ENCODE measurements at places on chromosomes 13 and 19.
A peak's percentile ranks its signal among the peaks of the same experiment; 100 is the strongest.

- DNase-seq, result no peak
Measured at GRCh38 chr13:42747399-42747873, 33.9 kb upstream of the FAM216B start.

DNA sequence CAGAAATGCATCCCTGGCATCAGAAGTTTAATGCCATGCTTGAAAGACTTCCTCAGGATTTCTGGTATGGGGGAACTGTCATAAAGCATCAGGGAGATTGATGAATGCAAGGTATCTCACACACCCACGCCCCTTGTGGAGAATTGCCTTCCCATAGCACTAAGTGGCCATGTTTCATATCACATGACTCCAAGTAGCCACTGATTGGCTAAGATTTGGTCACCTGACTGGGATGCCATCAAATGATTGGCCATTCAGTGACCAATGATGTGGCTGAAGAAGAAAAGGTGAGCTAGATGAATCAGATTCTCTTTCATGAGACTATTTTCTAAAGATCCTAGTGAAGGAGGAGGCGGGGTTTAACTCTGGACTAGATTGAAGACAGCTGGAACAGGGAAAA is 7.3 kb downstream of the KLK8 start:
- DNase-seq, result no peak

DNA sequence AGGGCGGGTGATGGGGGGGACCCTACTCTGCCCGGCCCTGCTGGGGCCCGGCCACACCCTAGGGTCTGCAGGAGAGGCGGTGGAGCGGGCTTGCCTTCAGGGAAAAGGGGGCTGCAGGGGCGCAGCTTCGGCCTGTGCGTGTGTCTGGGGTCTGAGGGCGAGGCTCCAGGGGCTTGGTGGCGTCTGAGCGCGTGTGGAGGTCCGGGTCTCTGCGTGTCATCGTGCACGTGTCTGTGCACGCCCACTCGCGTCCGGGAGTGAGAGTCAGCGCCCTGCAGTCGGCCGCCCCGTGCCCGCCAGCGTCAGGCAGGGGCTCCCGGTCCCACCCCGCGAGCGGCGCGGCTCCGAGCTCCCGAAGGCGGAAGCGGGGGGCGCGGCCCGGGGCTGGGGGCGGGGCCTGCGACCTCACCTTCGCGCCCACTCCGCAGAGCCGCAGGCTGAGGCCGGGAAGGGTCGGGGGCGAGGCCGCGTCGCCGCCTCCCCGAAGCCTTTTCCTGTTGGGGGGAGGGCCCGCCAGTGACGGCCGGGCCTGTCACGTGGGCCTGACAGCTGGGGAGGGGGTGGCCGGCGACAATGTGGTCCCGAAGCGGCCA is at the start of gene ARHGAP45:
TSS of gene ARHGAP45 (plus strand) at position 420 of the 593 bp plus-strand sequence. CDS start 239 bp downstream, outside the sequence.
- DNase-seq, result no peak

DNA sequence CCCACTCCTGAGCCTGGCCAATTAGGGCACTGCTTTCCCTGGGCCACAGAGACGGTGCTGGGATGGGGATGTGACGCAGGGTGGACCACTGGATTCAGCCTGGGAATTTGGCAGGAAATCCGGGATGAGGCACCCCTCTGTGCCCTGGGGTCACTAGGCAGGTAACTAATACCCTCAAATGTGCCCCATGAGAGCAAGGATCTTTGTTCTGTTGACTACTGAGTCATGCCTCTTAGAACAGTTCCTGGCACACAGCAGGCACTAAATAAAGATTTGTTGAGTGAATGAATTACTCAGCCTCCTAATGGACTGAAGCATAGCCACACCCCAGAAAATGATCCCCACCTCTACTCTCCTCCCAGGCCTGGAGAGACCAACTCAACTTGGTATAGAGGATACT is 15.9 kb downstream of the OPA3 start:
- DNase-seq, result no peak

- DNase-seq, result peak; percentile 45
Measured at GRCh38 chr13:31160857-31161556, 697 bp downstream of the HSPH1 start.

- no peak for DNase-seq
Measured at GRCh38 chr13:61149331-61149730, 266.3 kb downstream of the PCDH20 start.

GRCh38 chr13:41788552-41788951 is 172.4 kb downstream of the VWA8 start:
- DNase-seq, result no peak

GRCh38 chr13:112868308-112868707 is 100.7 kb upstream of the MCF2L start:
- DNase-seq, result no peak

GRCh38 chr19:17687141-17687856 is 855 bp downstream of the UNC13A start:
- peak; percentile 59 for DNase-seq

DNA sequence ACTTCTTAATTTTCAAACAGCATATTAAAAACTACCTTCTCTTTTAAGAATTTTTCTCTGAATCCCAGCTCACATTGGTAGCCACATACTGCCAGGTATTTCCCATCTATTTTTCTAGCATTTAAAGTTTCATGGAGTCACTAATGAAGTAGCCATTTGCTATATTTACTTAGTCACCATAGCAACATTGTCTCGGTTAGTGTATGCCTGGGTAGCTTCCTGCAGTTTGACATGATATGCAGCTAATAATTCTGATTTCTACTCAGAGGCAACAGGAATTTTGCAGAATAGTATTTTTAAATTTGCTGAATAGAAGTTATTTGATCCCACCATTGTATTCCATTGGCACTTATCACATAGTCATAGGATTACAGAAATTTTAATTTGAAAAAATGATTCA is 30.9 kb upstream of the KCTD4 start:
- DNase-seq, result no peak

- DNase-seq, result no peak
Measured at GRCh38 chr13:21637296-21637695, 33.3 kb upstream of the MICU2 start.

- DNase-seq, result no peak
Measured at GRCh38 chr13:52955472-52955874, 73.1 kb upstream of the OLFM4 start.

Data from cerebellar cortex (tissue), 1 donor.